ENCODE measurements at places on chromosomes 4 and X. TPM values are rescaled to one million over a fixed set of nuclear protein-coding genes. Genes with fewer than 3 reads are reported as not detected.
A peak's percentile ranks its signal among the peaks of the same experiment; 100 is the strongest.

- DNase-seq, result no peak
Observed at GRCh38 chrX:135095715-135096114, 24.6 kb downstream of the ETDB start.

DNA sequence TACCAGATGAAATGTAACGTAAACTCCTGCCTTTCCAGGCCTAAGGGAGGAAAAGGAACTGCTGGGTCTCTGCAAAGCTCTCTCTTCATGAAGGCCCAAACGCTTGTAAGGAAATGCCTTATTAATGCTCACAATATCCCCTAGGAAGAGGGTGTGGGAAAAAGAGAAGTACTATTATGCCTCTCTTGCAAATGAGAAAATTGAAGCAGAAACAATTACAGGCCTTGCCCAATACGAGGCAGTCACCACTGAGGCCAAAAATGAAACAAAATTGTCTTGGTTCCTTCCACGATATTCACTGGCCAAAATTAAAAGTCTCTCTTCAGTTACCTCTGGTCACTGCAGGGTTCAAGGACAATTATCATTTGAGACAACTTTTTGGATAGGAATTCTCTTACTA, 3.2 kb downstream of the SCARB2 start:
- DNase-seq, result no peak

DNA sequence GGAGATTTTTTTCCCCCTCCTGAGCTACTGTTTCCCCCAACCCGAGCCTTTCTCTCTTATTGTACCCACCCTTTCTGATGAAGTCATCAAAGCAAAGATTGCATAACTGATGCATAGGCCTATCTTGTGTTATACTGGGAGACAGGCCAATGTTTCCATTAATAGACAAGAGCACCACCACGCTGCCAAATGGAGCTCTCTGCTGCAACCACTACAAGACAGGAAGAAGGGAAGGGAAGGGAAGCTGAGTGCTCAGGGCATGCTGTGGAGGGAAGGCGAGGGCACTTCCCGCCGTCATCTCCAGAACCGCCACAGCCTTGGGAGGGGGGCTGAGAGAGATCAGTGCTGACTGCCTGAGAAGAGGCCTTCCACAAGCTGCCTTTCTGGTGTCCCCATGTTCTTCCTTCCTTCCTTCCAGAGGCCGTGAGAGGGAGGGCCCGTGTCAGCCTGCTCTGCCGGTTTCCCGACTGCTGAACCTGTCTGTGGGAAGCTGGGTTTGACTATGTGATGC, 75.0 kb downstream of the MGST2 start:
- DNase-seq, result no peak

DNA sequence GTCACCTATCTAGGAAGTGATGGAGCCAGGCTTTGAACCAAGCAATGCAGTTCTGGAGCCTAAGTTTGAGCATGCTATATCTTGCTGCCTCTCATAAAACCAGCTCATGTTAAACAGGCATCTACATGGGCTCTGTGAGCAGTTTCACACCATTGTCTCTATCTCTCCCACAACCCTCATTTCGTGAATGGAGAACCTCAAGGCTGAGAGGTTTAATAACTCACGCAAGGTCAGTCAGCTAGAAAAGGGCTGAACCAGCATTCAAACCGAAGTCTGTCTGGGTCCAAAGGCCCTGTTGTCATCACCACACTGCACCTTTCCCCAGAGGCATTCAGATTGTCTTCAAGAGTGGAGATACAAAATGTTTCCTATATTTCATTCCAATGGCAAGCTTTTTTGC, 369.2 kb downstream of the MID1IP1 start:
- peak; percentile 45 for DNase-seq

SMPX gene
- polyA plus RNA-seq, result not detected

- DNase-seq, result no peak
Observed at GRCh38 chrX:100831219-100831946, 11.2 kb downstream of the CSTF2 start.

- DNase-seq, result no peak
Observed at GRCh38 chr4:154559494-154560418, 3.1 kb upstream of the FGB start.

DNA sequence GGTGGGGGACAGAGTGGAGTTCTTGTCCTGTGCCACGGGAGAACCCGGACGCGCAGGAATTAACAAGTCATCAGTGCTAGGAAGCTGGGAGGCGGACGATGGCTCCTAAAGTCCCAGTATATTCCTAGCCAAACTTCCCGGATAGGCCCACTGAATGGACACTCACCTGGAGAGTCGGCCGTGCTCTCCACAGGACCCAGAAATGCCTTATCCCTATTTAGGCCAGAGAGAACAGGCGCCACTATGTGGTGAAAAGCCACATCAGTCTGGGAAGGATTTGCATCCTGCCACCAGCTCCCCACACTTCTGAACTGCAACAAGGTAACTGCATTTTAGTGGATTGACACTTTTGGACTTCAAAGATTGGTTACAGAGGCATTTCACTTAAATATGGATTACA, 1.1 kb downstream of the CFAP299 start:
- DNase-seq, result no peak

- no peak for DNase-seq
Observed at GRCh38 chrX:28651186-28651585, 63.9 kb downstream of the IL1RAPL1 start.

DNA sequence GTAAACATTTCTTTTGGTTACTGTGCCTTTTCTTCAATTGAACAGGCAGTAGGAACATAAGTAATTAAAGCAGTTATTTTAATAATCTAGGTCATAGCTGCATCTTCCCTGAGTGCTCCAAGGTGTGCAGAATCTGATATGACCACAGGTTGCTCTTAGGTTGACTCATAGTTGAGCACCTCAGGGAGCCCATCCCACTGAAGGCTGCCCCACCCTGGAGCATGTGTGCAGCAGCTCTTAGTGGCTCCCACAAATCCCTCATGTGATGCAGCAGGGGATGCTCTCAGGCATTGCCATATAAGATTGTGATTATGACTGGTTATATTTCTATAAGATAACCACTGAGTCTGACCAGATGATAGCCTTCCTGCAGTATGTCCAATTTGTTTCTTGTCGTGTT, 72.3 kb downstream of the ZNF518B start:
- DNase-seq, result no peak

F11 gene
- polyA plus RNA-seq, result not detected

GRCh38 chr4:163180090-163180489, 13.4 kb upstream of the NAF1 start:
- DNase-seq, result no peak

DNA sequence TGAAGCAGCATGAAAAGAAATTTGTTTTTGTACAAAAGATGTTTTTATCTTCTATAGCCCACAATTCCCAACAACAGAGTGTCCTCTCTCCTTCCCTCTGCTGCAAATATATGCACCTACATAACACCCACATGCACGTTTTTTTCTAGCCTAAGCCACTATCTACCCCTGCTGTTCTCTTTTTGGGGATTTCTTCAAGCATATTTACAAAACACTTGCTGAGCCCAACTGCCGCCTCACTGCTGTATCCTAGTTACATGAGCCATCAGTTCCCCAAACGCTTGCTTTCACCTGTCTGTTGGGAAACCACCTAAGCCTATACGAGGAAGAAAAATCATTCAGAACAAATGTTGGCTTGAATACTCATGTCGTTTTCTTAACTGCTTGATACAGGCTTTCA, 127.2 kb downstream of the CHRNA9 start:
- peak; percentile 57 for DNase-seq

- DNase-seq, result no peak
Observed at GRCh38 chr4:18608908-18609533, 587.5 kb upstream of the LCORL start.

DNA sequence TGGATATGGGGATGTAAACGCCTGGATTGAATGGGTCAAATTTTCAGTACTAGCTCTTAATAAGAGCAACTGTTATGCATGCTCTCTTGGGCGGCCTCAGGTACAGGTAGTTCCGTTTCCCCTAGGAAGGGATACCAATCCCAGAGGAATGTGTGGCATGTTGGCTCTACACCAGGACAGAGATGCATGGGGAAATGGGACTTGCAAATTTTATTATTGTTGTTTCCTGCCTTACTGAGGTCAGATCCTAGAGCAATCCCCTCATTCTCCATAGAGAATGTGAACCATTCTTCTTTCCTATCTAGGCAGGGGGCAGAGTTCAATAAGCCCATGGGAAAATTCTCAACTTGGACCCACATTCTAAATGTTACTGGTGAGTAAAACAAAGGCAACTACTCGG, 361.8 kb upstream of the FGF16 start:
- no peak for DNase-seq

DNA sequence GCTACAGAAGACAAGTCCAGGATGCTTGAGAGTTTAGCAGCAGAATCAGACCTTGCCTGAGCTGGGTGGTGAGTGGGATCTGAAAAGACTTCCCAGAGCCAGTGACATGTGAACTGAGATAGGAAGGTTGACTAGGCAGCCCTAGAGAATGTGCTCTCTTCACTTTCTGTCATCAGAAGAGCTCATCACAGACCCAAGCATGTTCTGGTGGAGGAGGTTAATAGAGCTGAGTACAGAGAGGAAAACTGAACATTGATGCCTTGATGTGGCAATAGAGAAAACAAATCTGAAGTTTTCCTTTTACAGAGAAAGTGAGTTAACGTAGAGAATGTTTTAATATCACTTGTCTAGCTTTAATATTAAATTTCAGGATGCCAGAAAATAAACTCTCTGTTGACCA, 17.1 kb downstream of the ADGRL3 start:
- no peak for DNase-seq

CT55 gene
- not detected for polyA plus RNA-seq

DNA sequence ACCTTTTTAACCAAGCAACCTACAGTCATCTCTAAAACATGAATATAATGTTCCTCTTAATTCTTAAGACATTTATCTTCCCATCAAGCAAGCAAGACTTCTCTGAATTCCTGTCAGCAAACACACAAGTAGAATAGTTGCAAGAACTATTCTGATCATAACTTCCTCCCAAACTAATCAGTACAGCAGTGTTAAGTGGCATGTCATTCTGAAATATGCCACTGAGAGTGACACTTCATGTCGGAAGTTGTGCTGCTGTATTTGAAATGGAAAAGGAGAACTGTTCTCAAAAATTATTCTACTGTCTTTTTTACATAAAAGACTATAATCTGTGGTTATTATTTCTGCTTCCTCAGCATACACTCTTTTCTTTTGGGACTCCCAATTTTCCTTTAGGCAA, 546.6 kb downstream of the PCDH18 start:
- DNase-seq, result no peak

DNA sequence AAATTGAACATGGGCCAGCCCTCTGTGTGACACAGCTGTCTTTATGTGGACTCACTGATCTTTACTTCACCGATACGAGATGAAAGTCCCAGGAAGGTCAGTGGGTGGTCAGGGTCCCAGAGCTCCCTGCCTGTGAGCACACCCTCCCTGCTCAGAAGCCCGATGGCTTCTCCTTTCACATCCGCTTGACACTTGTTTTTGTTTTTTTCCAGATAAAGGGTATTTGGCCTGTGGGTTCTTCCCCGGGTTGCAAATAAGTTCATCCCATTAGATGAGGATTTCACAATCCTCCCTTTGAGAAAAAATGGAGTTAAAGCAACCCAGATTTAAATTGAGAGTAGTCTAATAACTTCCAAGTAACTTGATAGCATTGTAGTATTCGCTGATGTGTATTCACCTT, 48.2 kb upstream of the TLR2 start:
- no peak for DNase-seq

- DNase-seq, result no peak
Observed at GRCh38 chr4:115090483-115091075, 22.8 kb downstream of the NDST4 start.

GRCh38 chr4:123390846-123391456, 5.6 kb upstream of the SPRY1 start:
- no peak for DNase-seq

GRCh38 chr4:169210504-169211118, 60.1 kb downstream of the SH3RF1 start:
- DNase-seq, result peak; percentile 78

- DNase-seq, result no peak
Observed at GRCh38 chr4:109026588-109026987, 263.7 kb upstream of the ETNPPL start.

ZFX gene
- 25.7 TPM for polyA plus RNA-seq

- DNase-seq, result no peak
Observed at GRCh38 chr4:101331017-101331416, 16.3 kb downstream of the PPP3CA start.

GRCh38 chrX:39667191-39667590, 430.6 kb downstream of the BCOR start:
- no peak for DNase-seq

NAP1L2 gene
- 2.3 TPM for polyA plus RNA-seq

DNA sequence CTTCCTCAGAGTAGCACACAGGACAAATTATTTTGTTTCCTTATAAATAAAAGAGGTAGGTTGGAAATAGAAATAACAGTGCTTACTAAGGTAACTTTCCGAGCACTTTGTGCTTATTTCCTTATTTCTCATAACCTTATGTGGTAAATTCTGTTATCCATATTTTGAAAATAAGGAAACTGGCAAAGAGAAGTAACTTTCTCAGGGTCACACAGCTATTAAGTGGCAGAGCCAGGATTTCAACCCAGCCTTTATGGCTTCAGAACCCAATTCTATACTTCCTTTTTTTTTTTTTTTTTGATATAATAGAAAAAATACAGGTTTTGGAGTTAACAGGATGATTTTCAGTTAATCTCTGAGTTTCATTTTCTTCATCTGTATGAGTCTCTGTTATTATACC, 3.3 kb downstream of the UTP3 start:
- DNase-seq, result no peak

- no peak for DNase-seq
Observed at GRCh38 chr4:40275065-40275730, 59.9 kb upstream of the CHRNA9 start.

DNA sequence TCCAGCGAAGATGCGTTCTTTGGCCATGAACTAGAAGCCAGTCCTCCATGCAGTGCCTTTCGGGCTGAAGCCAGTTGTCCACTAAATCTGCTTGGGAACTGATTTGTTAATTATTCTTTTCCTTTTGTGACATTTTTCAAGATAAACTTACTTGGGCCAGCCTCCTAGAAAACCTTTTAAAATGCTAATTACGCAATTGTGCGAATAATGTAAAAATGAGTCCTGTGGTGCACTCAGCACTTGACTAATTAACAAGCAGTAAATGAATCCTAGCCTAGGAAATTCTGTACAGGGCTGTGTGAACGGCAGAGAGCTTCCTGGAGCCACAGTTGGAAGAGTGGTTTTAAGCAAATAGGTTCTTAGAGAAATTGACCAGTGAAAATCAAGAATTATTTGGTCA, 149.9 kb upstream of the SCML1 start:
- DNase-seq, result no peak

IDUA gene
- polyA plus RNA-seq, result 0.92 TPM
